HCEC 1CT (cell line): ENCODE measurements at places on chromosomes 3 and 15.
A peak's percentile ranks its signal among the peaks of the same experiment; 100 is the strongest.

GRCh38 chr3:94423578-94423977, 360.7 kb downstream of the NSUN3 start:
- DNase-seq: peak; percentile 85

DNA sequence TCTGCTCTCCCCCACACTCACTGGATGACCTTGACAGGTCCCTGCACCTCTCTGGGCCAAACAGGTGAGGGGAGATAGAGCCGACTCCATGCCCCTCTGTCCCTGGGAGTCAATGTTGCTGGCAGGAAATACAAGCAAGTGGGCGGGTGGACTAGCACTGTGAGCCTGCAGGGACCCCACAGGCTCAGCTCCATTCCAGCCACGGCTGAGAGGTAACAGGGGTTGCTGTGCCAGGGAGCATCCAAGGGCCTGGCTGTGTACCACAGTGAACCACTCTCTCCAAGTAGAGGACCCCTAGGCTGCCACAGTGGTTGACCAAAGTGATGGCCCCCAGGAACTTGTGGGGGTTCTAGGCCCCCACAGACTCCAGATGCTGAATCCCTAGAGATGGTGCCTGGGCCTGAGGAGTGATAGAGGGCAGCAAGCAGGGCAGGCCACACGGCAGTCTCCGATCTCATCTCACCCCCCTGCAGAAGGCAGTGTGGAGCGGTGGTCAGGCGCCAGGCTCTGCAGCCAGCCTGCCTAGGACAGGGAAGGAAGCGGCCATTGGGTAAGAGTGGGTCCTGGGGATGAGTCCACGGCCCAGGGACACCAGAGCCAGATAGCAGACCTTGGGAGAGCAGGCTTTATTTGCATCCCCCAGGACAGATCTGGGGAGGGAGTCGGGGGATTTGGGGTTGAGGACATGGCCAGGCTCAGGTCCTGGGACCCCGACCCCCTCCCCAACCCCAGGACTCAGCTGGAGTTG, 3.2 kb downstream of the TNNC1 start:
- DNase-seq: no peak

DNA sequence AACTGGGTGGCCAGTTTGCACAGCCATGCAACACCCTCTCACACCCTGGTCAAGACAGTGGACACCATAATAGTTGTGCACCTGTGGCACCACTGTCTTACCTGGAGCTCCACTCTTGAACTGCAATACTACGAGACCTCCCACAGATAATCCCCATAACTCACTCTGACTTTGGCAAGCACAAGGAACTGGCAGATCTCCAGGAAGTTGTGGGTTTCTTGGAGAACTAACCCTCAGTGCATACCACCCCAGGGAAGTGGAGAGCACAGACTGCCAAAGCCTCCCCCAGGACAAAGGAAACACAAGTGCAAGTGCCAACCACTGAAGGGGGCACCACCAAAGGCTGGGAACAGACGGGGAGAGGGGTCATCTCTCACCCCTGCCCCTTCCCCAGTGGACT, 318.6 kb downstream of the SUCLG2 start:
- DNase-seq: no peak

DNA sequence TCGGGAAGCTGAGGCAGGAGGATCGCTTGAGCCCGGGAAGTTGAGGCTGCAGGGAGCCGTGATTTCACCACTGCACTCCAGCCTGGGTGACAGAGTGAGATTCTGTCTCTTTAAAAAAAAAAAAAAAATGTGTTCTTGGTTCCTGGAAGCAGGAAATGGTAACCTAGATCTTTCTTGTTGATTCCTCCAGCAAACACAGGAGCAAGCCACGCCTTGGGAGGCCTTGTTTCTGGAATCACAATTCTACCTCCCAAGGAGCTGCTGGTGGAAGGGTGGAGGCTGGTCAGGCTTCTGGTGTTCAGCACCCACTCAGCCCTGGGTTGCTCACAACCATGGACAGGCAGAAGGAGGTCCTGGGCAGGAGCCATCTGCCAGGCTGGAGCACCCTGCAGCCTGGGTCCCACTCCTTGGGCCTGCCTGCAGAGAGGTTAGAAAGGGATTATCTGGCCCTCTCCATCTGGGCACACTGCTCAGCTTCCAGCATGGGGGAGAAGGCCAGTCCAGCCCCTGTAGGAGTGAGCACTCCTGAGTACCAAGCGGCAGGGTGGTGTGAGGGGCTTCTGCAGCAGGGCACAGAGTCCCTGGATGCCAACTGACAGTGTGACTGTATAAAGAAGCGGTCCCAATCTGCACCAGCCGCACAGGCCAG, 65.6 kb downstream of the ABTB1 start:
- peak; percentile 49 for DNase-seq

DNA sequence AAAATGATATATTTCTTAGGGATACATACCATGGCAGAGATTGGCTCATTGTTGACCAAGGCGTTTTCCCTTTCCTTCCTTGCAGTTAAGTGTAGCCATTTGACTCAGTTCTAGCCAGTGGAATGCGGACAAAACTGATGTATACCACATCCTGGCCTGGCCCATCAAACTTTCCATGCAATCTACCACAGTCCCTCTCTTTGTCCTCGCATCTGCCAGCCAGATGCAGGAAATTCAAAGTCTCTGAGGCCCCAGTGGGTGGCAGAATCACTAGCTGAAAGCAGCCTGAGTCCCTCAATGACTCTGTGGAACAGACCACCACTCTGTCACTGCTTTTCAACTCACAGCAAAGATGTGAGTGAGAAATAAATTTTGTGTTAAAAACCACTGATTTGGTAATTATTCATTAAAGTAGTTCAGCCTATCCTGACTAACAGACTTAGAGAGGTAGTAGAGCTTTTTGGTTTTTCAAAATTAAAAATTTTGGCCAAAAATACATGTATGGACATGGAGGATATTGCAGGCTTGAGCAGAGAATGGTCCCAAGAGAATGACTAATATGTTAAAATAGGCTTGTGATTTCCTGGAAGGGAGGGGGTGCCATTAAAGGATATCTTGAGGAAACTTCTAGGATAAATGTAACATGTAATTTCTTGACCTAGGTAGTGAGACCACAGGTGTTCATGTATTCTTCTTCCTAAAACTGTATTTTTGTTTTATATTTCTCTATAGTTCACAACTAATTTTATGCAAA, 10.9 kb downstream of the LRRFIP2 start:
- DNase-seq: peak; percentile 85

- DNase-seq: no peak
These were observed 39.1 kb downstream of the GOLM2 start for GRCh38 chr15:44327578-44327977.

GRCh38 chr3:190336516-190337189, 14.4 kb upstream of the CLDN1 start:
- DNase-seq: no peak

GRCh38 chr3:188168648-188169047, 14.7 kb downstream of the LPP start:
- DNase-seq: no peak

DNA sequence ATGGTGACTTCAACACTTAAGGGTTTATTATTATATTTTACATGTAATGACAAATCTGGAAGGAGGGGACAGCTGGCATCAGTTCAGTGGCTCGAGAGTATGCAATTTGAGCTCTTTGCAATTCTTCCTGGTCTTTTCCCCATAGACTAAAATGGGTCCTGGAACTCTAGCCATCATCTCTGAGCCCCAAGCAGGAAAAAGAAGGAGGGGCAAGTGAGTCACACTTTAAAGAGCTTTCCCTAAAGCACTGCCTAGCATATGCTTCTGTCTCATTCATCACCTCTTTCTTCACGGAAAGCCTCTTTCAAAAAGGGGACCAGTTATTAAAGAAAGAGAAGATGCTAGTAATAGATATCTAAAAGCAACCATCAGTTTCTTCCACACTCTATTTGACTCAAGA, 466.3 kb downstream of the ZIC1 start:
- DNase-seq: peak; percentile 6

- no peak for DNase-seq
These were observed 1.4 kb downstream of the XXYLT1 start for GRCh38 chr3:195269375-195270078.

GRCh38 chr3:88996691-88997090, 110.7 kb upstream of the EPHA3 start:
- no peak for DNase-seq

DNA sequence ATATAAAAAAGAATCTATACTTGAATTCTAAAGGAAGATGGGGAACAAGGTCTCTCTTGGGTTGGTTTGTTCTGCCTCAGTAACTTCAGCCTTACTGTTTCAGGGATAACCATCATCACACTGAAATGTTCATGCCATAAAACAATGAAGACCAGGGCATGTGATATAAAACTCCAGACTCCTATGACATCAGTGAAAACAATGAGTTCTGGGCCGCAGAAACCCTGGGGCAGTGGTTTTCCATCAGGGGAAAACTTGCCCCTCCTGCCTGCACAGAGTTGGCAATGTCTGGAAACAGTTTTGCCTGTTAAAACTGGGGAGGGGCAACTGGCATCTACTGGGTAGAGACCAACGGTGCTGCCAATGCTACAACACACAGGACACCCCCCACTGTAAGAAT, 46.8 kb downstream of the CA12 start:
- DNase-seq: no peak

DNA sequence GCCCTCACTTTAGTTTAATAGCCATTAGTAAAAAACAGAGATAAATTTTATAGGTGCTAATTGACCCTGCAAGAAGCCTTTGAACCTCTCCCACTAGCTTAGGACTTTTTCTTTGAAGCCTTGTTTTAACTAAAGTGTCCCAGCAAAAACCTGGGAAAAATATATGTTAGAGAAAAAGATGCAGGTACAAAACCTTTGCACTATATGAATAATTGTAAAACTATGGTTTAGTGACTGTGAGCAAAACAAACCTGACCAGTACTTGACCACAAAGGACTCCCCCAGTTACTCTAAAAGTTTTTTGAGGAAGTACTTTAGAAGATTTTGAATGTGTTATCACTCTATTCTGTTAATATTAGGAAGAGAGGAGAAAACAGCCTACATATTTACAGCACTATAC, 123.3 kb upstream of the TP63 start:
- DNase-seq: no peak

DNA sequence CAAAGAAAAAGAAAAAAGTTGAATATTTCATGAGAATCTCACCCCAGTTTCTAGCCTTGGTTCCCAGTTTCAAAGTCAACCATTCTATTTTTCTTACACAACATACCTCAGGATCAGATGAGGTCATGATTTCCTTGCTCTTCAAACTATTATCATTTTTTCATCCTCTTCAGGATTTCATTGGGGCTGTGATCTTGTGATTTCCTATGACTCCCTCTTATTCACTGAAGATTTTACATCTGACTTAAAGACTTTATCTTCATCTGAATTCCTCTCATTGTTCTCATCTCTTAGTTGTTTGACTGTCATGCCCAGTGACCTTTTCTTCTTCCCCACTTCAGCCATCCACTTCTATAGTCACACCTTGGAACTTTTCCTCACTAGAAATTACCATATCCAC, 3.1 kb upstream of the C3orf33 start:
- DNase-seq: no peak

DNA sequence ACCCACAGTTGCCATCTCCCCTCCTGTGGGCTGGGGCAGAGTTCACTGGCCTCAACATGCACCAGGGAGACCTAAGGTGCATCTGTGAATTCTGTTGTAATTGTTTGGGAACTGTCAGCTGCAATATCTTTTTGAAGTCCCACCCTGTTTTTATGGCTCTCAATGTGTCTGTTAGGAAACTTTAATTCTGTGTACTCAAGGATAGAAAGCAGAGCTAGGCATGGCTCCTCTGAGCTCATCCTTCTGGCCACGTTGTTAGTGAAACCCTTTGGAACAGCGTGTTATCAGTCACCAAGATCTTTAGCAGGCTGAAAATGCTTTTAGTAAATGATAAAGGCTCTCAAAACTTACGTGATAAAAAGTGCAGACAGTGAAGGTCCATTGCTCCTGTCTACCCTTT, 33.6 kb upstream of the MTMR10 start:
- DNase-seq: no peak

GRCh38 chr15:37801529-37801928, 132.9 kb upstream of the TMCO5A start:
- no peak for DNase-seq

GRCh38 chr3:33975463-33975862, 177.0 kb downstream of the PDCD6IP start:
- peak; percentile 22 for DNase-seq

DNA sequence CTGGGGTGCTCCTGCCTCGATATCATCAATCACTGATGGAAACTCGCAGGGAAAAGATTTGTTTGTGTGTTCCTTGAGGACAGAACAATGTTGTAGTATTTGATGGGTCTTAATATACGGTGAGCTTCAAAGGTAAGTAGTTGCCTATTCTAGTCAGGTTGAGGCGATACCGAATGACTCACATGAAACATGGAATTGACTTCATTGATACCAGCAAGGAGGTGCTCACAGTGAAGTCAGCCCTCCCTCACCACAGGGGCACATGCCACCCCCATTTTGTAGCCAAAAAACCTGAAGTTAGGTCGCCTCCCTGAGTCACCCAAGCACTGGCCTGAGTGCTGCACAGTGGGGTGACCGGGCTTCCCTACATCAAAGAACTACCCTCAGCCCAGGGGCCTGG, 3.7 kb upstream of the ALDH1A3 start:
- no peak for DNase-seq

GRCh38 chr3:150975086-150975991, 2.8 kb upstream of the CLRN1 start:
- DNase-seq: no peak

DNA sequence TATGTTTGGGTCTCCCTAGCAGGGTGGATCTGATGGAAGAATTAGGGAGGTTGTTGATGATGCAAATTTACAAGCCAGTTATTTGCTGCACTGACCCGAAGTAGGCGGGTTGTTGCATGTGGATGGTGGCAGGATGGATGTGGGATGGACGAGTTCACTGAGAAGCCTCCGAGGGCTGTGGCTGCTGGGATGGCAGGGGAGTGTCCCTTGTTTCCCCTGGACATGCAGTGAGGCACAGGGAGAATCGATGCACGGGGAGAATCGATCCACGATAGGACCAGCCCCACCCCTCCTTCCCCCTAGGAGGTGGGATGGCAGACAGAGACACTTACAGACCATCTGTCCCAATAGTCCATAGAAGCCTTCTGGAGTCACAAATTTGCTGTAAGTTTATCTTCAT, 31.0 kb upstream of the KLF13 start:
- no peak for DNase-seq

GRCh38 chr3:157117875-157118654, 41.9 kb downstream of the CCNL1 start:
- DNase-seq: no peak
